ENCODE measurements at places on chromosomes 13 and 19.

GRCh38 chr19:31592456-31592855 lies 243.2 kb upstream of the TSHZ3 start:
- no peak for DNase-seq

- DNase-seq = no peak
These were observed 13.2 kb upstream of the CREB3L3 start for GRCh38 chr19:4140237-4140711.

DNA sequence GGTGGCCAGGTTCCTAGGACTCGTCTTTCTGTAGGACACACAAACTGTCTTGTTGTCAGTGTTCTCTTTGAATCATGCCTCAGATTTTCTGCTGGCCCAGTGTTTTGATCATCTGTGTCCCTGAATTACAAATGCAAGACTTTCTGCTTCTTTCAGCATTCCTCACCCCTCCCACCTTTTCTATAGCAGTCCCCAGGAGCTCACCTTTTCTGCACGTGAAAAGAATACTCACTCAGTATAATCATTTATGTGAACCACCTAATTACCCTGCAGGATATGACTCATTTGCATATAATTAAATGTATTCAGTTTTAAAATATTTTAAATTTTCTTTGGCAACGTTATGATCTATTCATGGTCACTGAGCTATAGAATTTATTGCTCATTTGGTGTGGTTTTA lies 389.2 kb downstream of the ITGBL1 start:
- DNase-seq = no peak

GRCh38 chr19:31674503-31675192 lies 325.4 kb upstream of the TSHZ3 start:
- no peak for DNase-seq

DNA sequence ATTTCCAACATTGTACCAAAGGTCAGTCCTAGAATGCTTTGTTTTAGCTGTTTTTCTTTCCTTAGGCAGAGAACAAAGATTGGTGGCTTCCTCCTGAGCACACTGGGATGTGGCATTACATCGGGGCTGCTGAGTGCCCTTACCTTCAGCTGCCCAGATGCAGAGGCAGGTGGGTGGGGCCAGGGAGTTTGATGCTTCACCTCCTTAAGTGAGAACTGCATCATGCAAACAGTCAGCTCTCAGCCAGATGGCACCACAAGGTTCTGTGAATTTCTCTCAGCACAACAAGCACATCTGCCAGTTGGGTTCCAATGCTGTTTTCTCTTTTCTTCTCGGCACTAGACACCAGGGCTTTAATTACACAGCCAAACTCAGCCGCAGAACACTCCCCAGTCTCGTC lies 87.4 kb upstream of the UBL3 start:
- no peak for DNase-seq

DNA sequence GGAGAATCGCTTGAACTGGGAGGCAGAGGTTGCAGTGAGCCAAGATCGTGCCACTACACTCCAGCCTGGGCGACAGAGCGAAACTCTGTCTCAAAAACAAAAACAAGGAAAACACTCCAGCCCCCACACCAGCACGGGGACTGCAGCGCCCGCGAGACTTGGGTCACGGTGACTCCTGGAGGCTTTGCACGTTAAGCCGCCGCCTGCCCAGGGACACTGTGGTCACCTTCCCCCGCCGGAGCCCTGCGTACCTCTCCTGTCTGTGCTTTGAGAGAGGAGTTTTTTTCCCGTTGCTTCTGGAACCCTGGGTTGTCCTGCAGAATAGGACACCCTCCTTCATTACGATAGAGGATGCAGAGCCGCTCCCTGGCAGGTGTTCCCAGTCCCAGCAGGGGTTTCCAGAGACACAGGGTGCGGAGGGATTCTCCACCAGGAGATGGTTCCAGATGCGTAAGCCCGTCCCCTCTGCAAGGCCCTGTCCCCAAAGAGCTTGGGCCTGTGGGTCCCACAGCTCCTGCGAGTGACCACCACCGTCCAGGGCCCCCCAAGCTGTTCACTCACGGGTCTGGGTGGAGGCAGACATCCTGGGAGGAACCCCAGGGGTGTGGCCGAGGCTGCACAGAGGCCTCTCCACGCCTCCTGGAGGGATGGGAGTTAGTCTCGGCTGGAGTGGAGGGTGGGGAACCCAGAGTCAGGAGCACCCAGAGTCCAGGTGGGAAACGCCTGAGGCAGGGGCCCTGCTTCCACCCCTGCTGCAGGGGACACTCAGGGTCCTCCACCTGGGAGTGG lies 42.8 kb upstream of the NDUFS7 start:
- no peak for DNase-seq

GRCh38 chr13:94722609-94723345 lies 10.4 kb upstream of the SOX21 start:
- DNase-seq = no peak

DNA sequence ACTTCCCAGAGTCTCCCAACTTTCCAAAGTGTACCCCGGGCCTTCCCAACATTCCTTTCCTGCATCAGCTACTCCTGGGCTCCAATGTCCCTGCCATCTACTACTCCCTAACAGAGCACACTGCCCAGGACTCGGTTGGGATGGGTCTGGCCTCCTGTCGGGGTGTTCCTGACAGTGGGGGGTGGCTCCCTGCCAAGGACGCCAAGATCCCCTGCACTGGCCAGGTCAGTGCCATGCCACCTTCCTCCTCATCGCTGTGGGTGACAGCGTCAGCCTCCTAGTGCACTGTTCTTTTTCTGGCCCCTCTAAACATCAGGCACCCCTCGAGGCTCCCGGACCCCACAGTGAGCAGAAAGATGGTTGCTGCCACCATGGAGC lies 13.8 kb downstream of the EPS15L1 start:
- no peak for DNase-seq

DNA sequence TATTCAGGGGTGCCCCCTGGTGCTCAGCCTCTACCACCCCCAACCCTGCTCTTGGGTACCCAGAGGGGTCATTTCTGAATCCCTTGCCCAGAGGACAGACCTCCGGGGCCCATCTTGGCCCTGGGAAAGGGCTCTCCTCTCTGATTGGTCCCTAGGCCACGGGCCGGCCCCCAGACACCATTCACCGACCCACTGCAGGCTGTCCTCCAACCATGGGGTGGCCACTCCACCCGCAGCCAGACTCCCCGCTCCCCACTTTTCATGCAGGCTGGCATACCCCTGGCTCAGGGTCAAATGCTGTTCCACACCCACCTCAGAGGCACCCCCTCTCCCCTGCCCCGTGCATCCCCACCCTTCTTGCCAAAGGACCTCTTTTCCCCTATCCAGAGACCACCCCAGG lies 14.8 kb downstream of the SMIM24 start:
- no peak for DNase-seq

DNA sequence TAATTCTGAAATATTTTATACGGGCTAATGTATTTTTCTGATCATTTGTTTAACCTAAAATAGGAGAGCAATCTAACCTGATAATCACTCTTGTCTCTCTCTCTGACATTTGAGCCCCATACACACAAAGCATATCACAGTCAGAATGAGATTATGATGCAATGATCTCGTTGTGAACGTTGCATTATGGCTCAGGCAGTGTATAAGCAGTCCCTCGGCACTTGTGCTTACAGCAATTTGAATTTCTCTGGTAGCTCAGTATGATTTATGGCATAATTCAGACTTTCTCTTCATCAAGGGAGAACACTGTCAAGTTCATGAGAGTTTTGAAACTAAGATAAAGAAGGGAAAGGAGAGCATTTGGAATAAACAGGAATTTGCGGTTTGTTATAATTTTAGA lies 256.1 kb downstream of the DACH1 start:
- no peak for DNase-seq

DNA sequence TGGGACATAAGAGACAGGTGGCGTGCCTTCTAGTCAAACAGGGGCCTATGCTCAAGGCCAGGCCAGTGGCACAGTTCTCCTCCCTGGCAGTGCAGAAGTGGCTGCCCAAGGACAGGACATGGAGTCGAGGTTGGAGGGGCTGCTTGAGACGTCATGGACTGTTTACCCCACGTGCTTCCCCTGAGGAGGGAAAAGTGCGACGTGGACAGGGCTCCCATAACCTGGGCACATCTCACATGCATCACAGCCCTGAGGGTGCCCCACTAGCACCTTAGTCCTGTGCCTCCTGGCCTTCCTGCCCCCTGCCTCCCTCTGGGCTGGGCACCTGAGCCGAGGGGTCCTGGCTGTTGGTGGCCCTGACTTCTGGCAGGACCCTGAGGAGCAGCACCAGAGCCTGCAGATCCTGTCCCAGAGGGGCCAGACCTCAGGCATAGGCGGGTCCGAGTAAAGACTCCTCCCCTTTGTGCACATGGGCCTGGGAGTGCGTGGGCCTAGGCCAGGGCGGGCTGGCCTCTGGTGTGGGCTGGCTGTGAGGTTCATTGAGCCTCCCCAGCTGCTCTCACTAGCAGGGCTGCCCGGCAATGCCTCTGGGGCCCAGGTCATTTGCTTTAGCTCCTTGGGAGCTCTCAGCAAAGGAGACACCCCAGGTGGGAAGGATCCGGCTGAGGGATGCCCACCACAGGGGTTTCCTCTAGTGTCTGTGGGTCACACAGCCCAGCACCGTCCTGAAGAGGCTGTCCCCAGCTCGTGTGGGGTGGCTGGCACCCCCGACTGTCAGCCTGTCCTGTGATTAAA lies 65.7 kb downstream of the CEBPG start:
- no peak for DNase-seq

DNA sequence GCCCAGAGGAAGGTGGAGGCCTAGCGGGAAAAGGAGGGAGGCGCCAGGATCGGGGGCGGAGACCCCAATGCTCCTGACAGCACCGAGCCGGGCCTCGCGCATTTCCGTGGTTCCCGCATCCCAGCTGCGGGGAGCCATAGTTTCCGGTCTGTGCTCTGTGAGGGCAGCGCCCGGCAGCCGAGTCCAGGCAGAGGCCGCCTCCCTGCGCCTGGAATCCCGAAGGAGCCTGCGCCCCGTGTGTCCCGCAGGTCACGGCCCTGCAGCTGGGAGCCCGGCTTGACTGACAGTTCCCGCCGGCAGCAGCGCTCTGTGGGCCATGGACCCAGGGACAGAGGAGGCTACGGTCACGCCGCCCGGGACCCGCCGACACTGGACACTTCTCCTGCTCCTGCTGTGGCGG lies 74.6 kb upstream of the C13orf46 start:
- no peak for DNase-seq

GRCh38 chr13:33263976-33264619 lies 21.5 kb downstream of the STARD13 start:
- no peak for DNase-seq

DNA sequence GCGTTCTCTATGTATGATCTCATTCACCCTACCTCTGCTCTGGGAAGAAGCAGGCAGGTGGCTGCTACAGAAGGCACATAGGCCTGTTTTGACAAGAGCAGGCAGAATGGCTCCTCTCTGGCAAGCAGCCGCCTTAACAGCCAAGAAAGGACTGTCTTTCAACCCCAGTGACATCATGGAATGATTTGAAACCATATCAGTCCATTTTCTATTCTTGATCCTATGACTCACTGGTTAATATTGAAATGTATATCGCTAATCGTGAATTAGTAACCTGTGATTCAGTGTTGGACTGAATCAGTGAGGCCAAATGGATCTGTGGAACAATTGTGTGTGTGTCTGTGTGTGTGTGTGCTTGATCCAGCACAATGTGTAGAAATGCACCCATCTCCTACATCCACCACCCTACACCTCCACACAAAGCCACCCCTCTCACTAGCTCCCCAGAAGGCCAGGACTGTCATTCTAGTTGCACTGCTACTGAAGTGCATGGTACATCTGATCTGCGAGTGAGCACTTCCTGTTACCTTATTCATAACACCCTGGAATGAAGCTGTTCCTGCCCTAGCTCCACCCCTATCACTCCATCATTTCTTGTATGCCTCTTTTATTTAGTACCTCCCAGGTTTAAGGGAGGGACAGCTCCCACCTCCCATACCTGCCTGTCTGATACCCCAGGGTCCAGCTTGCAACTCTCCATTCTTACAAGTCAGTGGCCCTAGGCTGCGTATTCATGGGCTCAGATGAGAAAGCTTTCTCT lies 460.0 kb downstream of the FOXO1 start:
- no peak for DNase-seq

DNA sequence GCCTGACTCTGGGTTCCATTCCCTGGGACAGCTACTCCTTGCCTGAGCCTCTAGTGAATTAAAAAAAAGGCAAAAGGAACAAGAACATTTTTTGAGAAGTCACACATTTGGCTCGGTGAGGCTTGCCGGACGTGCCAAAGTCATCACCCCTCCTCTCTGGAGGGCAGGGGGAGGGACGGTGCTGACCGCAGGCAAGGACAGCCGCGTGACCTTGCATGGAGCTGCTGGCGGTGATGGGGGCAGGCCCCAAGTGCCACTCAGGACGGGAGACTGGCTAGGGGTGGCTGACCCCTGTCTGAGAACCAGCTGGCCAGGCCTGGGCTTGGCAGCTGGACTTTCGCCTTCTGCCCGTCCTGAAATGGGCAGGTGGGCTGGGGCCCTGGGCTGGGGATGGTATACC lies 26.4 kb downstream of the MAP2K2 start:
- DNase-seq = no peak

- no peak for DNase-seq
These were observed 272.5 kb downstream of the DCLK1 start for GRCh38 chr13:35858665-35859064.
